ENCODE measurements at places on chromosomes 5 and 9.

GRCh38 chr9:37706290-37706689, 47.3 kb upstream of the TRMT10B start:
- DNase-seq, result no peak

GRCh38 chr9:20906326-20906725, 125.1 kb downstream of the HACD4 start:
- no peak for DNase-seq

GRCh38 chr5:130068988-130069387, 164.7 kb downstream of the CHSY3 start:
- no peak for DNase-seq

GRCh38 chr9:14500705-14501104, 186.8 kb upstream of the NFIB start:
- no peak for DNase-seq

DNA sequence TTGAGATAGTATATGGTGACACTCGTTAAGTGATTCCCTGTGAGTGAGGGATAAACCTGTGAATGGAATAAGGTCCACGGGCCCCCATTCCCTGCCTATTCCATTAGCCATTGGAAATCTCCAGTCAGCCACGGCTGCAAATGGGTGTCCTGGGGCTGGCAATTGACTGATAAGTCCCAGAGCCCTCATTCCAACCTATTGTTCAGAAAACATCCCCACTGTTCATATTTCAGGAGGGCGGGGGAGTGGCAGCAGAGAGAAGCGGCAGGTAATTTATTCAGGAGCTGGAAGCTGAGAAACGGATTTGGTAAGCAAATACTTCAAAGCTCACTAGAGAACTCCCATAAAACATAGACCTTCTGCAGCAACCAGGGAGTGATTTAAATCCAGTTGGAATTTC, 42.0 kb downstream of the TMEM174 start:
- DNase-seq, result no peak

DNA sequence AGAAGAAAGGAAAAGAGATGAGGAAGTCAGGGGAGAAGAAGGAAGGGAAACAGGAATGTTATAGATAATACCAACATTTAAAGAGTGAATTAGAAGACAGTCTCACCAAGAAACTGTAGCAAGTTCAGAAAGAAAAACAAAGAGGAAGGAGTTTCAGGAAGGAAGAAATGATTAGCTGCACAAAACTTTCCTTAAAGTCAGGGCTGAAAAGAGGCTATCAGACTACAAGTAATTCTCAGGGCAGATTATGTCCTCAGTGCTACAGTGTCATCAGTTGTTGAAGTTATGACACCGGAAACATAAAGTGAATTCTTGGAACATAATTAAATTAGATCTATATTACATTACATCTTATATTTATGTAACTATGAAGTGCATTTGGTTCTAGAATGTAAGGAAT, 226.9 kb downstream of the ARRDC3 start:
- no peak for DNase-seq

- DNase-seq, result no peak
These were observed 441.2 kb upstream of the ZNF462 start for GRCh38 chr9:106421772-106422171.

DNA sequence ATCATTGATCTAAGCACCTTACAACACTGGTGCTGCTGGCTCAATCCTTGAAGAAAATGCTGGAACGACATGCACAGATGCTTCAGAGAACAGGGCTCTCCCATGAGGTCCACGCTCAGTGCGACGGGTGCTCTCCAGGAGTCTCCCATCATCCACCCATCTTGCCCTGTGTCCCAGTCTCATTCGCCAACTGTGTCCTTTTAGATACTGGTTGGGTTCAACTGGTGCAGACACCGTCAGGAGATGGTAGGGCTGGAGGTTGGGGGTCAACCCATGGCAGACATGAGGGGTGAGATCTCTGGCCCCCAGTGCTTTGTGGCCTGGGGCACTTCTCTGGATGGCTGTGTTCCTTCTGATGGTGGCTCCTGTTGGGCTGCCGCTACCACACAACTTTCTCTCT, 1.6 kb upstream of the OBP2B start:
- no peak for DNase-seq

GRCh38 chr9:88659126-88659525, 124.1 kb downstream of the NXNL2 start:
- no peak for DNase-seq

GRCh38 chr9:134272302-134273023, 53.8 kb upstream of the RXRA start:
- DNase-seq, result no peak

DNA sequence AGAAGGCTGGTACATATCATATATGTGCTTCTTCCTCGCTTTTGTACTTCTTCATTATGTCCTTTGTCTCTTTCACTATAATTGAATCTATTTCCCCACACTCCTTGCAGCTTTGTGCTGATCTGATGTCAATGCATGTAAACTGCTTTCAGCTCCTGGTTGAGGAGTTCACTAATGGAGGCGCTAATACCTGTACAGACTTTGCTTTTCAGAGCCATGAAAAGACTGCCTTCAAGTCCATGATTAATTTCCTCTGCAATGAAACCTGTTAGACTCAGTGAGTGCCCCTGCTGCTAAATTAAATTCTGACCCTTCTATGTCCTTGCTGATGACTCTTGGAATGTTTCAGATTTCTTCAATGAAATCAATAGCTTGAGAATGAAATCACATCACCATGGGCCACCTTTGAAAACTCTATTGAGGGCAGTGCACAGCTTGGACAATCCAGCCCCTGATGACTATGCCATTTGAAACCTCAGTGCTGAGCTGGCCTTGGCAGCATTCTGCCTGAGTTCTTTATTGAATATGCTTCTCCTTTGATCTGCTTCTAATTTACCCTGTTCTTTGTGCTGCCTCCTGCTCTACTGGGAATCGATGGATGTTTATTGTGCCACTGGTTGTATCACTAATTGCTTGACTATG, 358.2 kb upstream of the DMAC1 start:
- no peak for DNase-seq

- no peak for DNase-seq
These were observed 2.0 kb upstream of the ZNF462 start for GRCh38 chr9:106860721-106861639.

DNA sequence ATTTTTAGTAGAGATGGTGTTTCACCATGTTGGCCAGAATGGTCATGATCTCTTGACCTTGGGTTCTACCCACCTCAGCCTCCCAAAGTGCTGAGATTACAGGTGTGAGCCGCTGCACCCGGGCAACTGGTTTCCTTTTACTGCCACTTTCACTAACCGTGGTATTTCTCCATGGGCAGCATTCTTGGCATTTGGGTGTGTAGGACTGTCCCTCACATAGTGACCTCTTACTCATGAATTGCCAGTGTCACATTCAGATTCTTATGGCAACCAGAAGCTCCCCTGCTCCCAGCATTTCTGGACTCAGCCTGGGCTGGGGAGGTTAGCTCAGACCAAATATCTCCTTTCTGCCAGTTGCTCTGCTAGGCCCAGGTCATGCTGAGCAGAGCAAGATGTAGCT, 50.1 kb downstream of the FOXI1 start:
- DNase-seq, result no peak

DNA sequence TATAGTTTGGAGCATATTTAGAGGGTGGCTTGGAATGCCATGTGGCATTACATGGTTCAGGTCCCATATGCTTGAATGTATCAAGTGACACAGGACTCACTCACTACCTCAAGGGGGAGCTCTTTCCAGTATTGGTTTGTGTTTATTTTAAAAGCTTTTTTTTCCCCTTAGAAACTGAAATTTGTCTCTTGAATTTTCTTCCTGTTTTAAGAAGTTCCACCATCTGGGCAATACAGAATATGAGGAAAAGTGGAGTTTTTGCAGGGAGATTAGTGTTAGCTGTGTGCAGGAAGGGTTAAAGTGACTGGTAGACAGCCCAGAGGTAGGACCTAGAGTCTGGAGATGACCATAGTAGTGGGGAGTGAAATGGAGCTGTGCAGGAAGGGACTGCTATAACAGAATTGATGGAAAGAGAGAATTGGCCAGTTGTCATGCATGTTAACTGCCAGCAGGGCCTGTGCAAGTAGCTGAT, 36.6 kb downstream of the CTNNA1 start:
- DNase-seq, result no peak

- no peak for DNase-seq
These were observed 844.3 kb upstream of the DMAC1 start for GRCh38 chr9:8643896-8644295.

DNA sequence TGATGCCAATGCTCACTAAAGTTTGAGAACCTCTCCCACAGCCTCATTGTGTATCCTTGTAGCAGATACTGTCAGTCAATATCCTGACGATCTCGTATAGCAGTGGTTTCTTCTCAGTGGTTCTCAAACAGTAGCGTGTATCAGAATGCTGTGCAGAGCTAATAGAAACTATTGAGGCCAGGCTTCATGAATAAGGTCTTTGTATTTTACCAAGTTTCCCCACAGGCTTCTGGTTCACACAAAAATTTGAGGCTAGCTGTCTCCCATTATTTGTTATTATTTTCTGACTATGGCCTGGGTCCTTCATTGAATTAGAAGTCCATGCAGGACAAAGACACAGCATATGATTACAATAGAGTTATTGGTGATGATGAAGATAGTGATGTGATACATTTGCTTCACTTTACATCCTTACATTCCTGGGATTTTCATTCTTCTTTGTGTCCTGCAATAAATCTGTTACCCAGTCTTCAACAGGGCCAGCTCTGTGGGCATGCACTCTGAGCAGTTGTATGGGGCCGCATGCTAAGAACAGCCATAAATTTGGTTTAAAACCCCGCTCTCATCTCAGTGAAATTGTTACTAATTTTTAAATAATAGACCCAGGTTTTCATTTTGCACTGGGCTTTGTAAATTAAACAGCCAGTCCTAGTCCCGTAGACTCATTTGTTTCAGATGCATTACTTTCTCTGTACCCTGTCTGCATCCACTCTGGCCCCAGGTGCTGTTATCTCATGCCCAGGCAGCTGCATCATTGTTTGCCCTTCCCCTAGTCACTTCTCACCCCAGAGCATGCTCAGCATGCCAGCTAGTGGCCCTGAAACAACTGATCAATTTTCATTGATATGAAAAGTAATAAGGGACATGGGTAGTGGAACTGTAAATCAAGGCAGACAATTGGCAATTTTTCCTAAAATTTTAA, 199.9 kb upstream of the PIK3R1 start:
- DNase-seq, result no peak

DNA sequence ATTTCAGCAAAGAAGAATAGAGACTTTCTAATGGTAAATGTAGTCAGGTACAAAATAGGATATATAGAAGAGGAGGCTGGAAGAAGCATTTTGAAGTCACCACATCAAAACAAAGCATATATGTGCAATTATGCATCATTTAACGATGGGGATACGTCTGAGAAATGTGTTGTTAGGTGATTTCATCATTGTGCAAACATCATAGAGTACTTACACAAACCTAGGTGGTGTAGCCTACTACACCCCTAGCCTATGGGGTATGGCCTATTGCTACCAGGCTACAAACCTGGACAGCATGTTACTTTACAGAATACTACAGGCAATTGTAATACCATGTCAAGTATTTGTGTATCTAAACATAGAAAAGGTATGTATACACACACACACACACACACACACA, 28.4 kb downstream of the ELP1 start:
- no peak for DNase-seq

GRCh38 chr9:13863112-13863511, 450.8 kb downstream of the NFIB start:
- no peak for DNase-seq

DNA sequence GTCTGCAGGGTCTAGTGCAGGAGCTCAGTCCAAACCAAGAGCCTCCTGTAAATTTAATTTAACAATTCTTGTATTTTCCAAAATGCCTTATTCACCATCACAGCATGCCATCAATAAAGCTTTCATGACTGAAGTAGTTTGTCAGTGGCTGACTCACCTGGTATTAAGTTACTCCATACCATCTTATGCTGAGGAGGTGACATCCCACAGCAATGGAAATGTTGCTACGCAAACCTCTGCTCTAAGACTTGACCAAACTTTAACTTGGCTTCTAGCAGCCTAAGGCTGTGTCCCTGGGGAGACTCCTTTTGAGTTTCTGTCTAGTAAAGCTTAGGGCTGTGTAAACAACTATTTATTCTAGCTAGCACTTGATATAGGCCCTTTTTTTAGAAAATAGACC, 1231.3 kb upstream of the CDH18 start:
- no peak for DNase-seq

GRCh38 chr9:101365181-101365580, 19.6 kb downstream of the BAAT start:
- DNase-seq, result no peak

- no peak for DNase-seq
These were observed 8.7 kb upstream of the GFI1B start for GRCh38 chr9:132969783-132970182.

- DNase-seq, result no peak
These were observed 22.8 kb upstream of the RGMB start for GRCh38 chr5:98750693-98751092.

DNA sequence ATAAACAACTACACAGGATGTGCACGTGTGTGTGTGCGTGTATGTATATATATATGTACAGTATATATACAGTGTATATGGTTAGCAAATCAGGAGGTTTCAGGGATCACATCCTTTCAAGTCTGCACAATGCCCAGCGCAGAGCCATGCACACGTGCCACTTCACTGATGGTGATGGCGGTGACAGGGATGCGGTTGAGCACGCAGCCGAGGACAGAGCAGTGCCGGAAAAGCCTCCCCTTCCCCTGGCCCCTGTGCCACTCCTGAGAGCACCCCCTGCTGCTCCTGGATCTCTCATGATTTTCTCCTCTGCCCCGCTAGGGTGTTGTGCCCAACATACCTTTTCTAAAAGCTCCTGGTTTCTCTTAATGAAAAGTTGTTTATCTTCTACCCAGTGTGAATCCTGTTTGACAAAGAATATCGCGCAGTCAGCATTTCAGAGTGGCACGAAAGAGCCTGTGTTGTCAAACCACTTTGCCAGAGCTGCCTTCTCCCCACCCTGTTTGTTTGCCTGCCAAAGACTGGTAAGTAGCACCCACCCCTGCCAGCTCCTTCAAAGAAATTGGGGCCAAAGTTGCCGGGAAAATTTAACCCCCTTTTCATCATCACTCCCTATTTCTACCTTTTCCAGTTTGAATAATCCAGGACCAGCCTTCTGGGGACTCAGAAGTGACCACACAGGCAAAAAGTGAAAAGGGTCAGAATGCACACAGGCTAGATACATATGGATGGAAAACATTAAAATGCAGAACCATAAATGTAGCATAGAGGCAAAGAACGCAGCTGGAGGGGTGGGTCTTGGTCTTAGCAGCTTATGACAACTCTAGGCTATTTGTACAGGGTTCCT, 126.2 kb upstream of the DPYSL3 start:
- DNase-seq, result no peak

GRCh38 chr5:38022631-38023030, 182.8 kb upstream of the GDNF start:
- no peak for DNase-seq

- no peak for DNase-seq
These were observed 31.5 kb upstream of the C5orf58 start for GRCh38 chr5:170201311-170201710.

DNA sequence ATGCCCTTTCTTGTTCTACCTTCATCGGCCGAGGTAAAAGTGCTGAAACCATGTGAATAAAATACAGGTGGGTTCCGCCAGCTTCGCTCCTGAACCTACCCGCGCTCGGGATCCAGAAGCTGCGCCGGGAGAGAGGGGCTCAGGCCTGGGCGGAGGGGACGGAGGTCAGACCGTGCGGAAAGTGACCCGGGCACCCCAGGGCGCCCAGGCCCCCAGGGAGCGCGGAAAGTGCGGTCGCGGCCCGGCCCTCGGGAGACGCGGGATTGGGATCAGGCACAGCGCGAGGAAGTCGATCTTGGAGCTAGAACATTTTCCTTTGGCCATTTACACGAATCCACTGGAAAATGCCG, 329 bp downstream of the SYK start:
- DNase-seq, result no peak

Measured in activated naive CD4-positive, alpha-beta T cell (primary cell).